Stimulated activated CD4-positive, alpha-beta T cell treated with anti-CD3 and anti-CD28 coated beads, Interleukin-1b, Interleukin-23, amount 100 ng/mL, for 24 hours (primary cell): ENCODE measurements at places on chromosomes 2 and 18.

GRCh38 chr2:188997263-188997662 is 23.1 kb downstream of the COL3A1 start:
- DNase-seq, result no peak

DNA sequence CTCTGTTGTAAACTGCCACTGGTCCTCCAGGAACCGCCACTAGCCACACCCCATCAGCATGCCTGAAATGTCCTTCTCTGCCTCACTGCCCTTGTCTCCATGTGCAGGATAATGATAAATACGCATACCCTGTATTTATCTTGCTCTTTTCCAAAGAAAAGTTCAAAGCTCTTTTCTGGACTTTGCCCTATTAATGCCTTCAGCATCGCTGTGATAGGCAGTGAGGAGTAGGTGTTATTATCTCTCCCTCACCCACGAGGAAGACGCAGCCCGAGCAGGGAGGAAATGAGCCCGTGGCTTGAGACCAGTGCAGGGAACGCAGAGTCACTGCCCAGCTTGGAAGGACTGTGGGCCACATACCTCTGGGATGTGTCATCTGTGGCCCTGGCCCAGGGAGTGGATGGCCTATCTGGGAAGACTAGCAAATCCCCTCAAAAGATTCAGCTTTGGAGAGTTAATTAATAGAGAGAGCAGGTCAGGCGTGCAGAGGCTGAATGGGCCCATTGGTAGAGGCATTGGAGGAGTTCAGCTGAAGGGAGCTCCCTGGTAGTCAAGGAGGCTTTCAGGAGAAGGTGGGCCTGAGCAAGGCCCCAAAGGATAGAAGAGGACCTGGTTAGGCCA is 39.5 kb upstream of the MCFD2 start:
- DNase-seq, result no peak

DNA sequence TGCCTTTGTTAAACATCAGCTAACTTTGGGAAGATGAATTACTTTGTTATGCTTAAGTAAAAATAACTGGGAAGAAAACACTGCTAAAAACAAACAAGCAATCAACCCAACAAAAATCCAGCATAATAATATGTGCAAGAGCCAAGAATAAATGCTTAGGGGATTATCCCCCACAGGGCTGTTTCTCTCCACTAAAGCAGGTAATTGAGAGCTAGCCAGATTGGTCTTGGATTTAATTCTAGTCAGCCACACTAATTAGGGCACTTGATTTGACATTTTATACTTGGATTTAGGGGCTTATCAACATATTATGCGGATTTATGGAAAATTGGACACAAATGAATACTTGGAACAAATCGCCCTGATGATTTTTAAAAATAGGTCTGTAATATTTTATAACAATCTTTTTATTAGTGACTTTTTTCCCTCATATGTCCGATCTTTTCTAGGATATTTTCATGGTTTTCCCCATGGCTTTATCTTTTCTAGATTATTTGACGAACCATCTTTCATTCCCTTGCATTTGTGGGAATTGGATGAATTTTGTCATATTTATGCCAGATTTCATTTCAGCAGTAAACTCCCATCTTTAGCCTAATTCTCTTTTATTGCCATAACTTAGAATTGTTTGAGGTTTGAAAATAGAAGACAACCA is 199.1 kb upstream of the NXPH2 start:
- no peak for DNase-seq

DNA sequence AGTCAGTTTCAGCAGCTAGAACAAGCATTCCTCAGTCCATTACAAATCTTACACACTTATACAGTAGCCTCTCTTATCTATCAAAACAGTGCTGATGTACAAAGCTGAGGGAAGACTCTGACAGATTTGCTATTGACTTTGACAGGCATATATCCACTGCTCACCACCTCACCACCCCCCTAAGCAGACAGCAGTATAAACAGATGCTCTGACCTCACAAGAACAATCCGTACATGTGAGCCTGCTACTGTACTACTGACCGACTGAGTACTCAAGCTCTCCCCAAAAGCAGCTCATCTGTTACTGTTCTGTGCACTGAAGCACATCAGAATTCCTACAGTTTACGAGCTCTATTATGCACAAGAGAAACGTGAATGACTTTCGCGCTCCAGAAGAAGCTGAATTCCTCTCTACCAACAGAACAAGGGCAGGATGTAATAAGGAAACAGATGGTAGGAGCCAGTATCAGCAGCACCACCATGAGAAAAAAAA is 95.6 kb upstream of the PDE1A start:
- DNase-seq, result no peak

DNA sequence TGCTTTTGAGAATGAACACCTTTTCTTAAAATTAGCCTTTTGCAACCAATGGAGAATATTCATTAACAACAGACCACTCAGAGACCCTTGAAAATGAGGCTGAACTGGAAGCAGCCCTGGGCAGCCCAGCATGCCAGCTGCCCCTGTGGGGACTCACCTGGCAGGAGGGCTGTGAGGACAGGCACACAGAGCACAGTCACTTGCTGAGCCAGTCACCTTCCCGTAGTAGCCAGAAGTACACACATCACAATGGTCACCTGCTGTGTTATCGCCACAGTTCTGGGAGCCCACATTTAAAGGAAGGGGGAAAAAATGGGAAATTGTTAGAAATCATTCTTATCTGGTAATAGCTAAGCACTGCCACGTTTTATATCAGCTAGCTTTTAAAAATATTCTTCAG is 115.5 kb downstream of the LAMA1 start:
- no peak for DNase-seq

GRCh38 chr2:182649316-182649715 is 66.7 kb upstream of the DNAJC10 start:
- DNase-seq, result no peak

DNA sequence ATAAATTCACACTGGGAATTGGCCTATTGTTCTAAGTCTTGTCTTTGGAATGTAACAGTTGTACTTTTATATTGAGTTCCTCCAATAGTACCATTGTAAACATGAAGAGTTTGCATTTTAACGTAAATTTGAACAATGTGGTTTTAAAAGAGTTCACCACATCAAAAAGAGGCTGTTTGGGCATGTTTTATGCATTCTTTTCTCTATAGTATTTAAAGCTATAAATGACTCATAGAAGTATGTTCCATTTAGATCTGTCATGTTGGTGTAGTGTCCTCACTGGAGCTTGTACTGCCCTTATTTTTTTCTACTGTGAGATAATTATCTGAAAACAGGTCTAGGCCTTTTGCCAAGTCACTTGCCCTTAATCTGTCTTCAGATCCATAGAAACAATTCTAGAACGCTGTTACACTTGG is 141.9 kb downstream of the RHBDD1 start:
- no peak for DNase-seq

- no peak for DNase-seq
Observed at GRCh38 chr2:169366066-169366465, 3.7 kb upstream of the LRP2 start.
